Activated naive CD4-positive, alpha-beta T cell treated with Interleukin-2 at 50 U/mL for 16 hours (primary cell): ENCODE measurements at places on chromosomes 12 and 14.

DNA sequence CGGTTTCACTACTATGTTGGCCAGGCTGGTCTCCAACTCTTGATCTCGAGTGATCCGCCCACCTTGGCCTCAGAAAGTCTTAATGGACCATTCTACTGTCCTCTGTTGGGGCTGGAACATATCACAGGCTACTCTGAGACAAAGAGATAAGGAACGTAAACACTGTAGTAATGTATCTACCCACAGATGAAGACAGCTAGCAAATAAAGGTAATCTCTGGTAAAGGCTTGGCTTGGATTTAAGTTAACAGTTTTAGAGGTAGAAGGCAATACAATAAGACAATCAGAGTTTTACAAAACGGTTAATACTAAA is 44.6 kb upstream of the ISM2 start:
- no peak for DNase-seq

DNA sequence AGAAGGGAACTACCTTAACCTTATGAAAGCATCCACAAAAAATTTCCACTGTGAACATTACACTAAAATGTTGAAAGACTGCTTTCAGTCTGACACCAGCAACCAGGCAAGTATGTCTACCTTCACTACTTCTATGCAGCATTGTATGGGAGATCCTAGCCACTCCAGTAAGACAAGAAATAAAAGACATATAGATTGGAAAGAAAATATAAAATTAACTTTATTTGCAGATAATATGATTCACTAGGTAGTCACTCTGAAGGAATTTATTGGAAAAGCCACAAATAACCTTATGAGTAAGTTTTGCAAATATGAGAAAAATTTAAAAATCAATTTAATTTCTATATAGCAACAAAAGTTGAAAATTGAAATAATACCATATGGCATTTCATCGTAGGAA is 172.0 kb downstream of the RERGL start:
- DNase-seq = no peak

- no peak for DNase-seq
These were observed 36.2 kb upstream of the FZD10 start for GRCh38 chr12:130126023-130126432.

- peak; percentile 93 for DNase-seq
These were observed 2.8 kb upstream of the UBC start for GRCh38 chr12:124917135-124917840.

DNA sequence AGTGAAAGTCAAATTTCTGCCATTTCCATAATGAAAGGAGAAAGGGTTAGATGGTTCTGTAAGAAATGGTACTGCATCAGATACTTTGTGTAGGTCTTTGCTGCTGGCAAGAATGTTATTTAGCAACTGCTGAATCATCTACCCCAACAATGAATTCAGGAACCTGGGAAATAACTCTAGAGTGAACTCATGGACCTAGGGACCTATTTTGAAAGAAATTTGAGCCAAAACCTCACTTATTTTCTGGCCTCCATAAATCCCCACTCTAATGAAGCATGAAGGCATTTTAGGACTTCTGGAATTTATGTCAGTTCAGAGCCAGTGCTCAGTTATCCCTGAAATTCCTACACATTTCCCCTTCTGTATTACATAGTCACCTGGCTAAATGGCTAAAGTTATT is 50.9 kb upstream of the CPNE8 start:
- DNase-seq = no peak

- DNase-seq = no peak
These were observed 651.3 kb upstream of the MIS18BP1 start for GRCh38 chr14:45904314-45904713.

DNA sequence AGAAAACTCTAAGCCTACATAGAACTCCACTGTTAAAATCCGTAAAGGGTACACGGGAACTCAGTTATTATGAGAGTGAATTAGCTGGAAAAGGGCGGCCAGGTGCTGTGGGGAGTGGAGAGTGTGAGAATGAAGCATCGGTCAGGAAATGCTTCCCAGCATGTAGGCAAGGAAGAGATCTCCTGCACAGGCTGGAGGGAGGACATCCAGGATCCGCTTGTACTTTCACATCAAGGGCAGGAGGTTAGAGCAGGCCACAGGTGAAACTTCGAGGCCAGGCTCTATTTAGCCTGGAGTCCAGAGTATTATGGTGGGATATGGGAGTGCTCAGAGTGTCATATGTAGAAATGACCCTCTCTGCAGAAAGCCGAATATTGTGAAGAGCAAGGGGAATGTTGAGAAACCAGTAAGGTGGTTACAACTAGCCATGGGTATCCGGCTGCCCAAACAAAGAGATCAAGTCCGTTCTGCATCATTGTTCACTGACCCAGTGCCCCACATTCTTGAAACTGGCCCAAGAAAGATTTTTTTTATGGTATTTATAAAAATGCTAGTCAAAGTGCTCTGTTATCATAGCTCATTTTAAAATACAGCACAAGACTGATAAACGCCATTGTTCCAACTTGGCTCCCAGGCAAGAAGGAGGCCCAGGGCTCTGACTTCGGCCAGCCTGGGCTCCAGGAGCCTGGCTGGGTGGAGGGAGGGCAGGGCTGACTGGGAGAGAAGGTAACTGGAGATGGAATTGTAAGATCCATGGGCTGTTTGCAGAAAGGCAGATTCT is 79.4 kb upstream of the HIF1A start:
- DNase-seq = no peak

- no peak for DNase-seq
These were observed 61.7 kb downstream of the FBXO34 start for GRCh38 chr14:55332654-55333570.

GRCh38 chr14:102363182-102363943 is 622 bp downstream of the TECPR2 start:
- DNase-seq = peak; percentile 35

DNA sequence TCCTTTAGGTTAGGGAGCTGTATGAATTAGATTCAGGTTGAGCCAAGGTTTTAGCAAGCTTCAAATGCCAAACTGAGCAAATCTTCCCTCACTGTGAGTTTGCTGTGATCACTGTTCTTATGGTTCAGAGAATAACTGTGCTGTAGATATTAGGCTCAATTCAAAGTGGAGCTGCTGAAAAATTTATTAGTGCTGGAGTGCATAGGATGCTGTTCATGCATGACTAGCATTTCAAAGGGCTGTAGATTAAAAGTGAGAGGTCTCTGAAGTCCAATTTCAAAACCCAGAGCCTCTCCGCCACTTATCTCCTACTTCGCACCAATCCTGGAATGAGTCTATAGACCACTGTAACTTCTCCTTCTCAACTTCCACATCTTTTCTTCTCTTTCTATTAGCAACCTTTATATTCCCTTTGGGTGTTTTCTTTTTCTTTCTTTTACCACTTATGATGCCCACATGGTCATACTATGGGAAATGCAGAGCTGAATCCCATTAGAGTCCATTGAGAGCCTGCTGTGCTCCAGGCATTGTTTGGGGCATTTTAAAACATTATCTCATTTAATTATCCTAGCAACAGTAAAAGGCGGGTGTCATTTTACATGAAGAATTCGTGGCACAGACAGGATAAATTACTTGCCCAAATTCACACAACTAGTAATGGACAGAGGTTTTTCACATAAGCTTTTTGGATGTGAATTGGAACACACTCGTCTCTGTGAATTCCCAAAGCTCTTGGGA is 77.5 kb upstream of the EEA1 start:
- no peak for DNase-seq

GRCh38 chr14:75568791-75569190 is 9.6 kb upstream of the FLVCR2 start:
- peak; percentile 66 for DNase-seq

DNA sequence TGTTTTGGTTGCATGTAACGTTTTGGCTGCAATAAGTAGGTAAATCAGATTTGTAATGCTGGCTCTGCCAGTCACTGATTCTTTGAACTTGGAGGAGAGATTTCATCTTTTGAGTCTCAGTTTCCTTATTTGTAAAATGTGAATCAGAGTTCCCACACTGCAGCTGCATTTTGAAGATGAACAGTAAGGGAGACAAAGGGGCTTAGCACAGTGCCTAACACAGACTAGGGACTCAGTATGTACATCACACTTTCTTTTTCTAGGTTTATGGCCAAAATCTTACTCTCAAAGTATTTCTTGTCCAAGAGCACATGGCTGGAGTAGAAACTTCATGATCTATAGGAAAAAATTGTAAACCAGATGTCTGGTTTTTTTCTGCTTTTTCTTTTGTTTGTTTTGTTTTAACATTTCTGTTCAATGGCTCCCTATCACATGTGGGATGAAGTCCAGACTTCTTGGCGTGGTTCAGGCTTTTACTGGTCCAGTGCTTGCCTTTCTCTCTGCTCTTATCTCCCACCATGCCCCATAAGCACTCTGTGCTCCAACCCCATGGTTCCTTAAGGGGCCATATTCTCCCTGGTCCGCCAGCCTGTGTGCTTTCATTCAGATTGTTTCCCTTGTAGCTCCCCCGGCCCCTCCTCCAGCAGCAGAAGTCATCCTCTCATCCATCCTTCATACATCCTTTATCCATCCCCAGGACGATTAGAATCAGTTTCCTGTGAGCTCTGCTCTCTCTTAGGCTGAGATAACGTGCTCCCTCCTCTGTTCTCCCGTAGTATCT is 58.0 kb downstream of the SYNE2 start:
- DNase-seq = no peak

GRCh38 chr12:49975318-49975761 is 2.6 kb downstream of the AQP6 start:
- DNase-seq = no peak

DNA sequence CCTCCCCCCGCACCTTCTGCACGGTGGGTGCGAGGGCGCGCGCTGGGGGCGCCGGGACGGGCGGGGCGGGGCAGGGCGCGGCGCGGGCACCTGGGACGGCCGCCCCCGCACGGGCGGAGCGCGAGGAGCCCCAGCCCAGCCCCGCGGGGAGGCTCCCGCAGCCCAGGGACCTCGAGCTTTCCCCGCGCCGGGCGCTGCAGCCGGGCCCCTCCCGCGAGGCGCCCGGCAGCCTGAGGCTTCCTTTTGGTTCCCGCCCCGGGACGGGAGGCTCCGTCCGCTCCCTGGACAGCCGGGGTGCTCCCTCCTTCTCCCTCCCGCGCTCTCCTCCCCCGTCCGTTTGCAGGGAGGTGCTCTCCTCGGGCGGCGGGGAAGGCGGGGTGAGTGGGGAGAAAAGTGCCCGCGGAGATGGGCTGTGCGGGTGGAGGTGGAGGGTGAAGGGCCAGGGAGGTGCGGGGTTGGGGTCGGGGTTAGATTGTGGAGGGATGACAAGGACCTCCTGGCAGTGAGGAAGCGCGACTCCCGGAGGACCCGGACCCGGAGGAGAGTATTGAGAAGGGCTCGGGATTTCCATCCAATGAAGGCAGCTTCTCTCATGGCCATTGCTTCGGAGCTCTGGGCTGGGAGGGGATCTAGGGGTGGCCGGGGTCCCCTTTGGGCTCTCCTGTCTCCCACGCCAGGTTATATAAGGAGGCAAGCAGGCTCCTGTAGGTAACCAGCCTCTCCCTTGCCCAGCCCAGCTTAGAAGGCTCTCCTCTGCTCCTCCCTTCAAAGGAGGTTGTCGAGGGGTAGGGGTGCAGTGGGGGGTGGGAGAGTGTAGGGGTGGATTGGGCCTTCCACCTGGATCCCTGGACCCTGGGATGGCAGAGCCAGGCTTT is 645 bp downstream of the JDP2 start:
- peak; percentile 17 for DNase-seq

DNA sequence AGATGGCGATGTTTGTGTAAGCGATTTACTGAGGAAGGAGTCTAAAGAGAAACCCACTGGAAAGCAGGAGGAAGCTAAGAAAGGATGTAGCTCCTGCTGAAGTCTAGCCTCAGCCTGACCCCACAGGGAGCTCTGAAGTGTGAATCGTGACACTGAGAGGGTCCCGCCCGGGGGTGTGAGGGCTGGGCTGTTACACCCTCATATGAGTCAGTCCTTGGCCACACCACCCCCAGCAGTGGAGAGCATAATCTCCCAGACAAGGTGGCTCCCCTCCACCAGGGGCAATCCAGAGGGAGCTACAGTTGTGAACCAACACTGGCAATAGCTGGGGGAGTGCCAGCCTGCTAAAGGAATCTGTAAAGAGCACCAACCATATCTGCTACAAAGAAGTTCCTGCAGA is 31.5 kb downstream of the SVOP start:
- no peak for DNase-seq

GRCh38 chr12:1810201-1810930 is 10.0 kb upstream of the LRTM2 start:
- DNase-seq = no peak

DNA sequence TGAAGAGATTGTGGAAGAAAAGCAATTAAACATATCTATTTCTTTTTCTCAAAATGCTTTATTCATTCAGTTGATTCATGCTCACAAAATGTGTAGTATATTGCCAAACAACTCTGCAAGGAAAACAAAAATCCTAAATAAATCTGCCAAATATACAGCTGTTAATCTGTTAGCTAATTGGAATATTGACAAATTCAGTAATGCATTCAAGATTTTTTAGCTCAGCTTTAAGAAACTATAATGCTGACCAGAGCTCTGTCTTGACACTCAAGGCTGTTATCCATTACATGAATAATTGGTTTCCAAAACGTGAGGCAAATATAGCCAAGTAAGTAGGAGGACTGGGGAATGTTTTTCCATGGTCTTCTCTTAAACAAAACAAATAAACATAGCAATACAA is 146.8 kb downstream of the TMTC2 start:
- no peak for DNase-seq

DNA sequence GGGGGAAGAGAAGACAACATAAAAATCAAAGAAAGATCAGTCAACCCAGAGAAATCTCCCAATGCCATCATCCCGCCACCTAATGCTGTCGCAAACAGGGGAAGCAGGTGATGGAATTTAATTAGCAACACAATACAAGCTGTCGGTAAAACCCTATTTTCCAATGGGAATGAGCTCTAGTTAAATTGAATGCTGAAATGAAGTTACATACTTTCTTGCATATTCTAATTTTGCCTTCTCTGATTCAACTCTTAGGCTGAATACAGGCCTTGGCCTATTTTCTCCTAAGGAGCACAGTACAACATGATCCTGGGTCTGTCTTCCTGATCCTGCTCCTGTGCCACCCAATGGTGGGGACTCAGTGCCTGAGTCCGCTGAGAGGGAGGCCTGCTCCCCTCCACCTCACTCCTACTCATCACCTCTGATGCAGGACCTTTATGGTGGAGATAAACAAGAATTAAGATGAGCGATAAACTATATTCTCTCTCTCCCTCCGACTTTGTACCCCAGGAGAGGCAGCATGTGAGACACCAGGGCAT is 238.8 kb downstream of the GXYLT1 start:
- no peak for DNase-seq
